Epithelial cell of esophagus (primary cell): ENCODE measurements at places on chromosomes 7 and 10.

- peak; percentile 27 for DNase-seq
These were observed 42.0 kb upstream of the PCLO start for GRCh38 chr7:83204715-83205114.

DNA sequence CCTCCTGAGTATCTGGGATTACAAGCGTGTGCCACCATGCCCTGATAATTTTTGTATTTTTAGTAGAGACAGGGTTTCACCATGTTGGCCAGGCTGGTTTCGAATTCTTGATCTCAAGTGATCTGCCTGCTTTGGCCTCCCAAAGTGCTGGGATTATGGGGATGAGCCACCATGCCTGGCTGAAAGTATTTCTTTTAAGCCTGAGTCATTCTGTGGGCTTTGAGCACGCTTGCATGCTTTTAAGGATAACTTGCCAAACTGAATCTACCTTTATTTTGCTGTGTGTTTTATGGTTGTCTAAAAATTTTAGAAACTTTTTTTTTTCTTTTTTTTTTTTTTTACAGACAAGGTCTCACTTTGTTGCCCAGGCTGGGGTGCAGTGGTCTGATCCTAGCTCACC, 33.2 kb downstream of the CNNM2 start:
- no peak for DNase-seq

GRCh38 chr10:108771106-108771505, 1152.2 kb downstream of the XPNPEP1 start:
- no peak for DNase-seq

- no peak for DNase-seq
These were observed 91.6 kb downstream of the UNCX start for GRCh38 chr7:1324028-1324900.

- DNase-seq, result no peak
These were observed 219.3 kb upstream of the MKLN1 start for GRCh38 chr7:131108212-131108940.

DNA sequence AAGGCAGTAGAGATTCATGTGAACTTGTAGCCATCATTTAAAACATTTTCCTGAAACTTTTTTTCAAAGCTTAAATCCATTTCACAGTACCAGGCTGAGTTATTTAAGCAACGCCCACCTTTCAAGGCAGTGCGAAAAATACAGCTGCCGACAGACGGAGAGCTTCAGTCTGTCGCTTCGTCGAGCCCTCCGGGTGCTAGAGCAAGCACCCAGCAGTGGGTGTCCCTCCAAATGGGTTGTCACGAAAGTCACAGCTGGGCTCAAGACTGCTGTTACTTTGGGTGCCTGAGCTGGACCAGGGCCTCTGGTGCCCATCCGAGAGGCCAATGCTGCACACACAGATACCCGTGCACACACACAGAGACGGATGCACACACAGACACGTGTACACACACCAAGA, 135.6 kb downstream of the TCERG1L start:
- DNase-seq, result no peak

DNA sequence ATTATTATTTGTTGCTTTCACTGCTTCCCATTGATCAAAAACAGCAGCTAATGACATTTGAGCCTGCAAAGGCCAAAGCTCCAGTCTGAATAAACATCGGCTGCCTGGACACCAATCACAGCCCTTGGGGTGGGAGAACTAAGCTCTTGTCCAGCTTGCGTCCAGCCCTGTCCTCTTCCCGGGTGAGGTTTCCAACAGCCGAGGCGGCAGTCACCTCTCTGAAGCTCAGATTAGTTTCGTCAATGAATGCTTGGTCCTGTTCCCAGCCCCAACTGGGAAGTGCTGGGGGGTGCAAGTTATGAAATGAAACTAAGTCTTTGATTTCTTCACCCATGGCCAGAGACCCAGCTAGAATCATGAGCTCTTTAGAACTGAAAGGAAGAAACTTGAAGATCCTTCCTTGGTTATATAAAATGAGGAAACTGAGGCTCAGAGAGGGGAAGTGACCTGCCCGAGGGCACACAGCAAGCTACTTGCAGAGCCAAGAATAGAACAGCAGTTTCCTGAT, 114.0 kb upstream of the TCF7L2 start:
- no peak for DNase-seq

GRCh38 chr7:6258440-6259182, 13.8 kb downstream of the CYTH3 start:
- DNase-seq, result no peak

GRCh38 chr10:100819424-100819823, 74.0 kb downstream of the PAX2 start:
- no peak for DNase-seq

- DNase-seq, result no peak
These were observed 9.9 kb upstream of the OR6V1 start for GRCh38 chr7:143042159-143042789.

DNA sequence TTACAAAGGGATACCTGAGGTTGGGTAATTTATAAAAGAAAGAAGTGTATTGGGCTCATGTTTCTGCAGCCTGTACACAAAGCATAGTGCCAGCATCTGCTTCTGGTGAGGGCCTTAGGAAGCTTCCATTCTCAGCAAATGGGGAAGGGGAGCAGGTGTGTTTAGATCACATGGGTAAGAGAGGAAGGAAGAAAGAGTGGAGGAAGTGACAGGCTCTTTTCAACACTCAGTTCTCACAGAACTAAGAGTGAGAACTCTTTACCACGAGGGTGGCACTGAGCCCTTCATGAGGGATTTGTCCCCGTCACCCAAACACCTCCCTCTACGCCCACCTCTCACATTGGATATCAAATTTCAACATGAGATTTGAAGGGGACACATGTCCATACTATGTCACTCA, 506 bp upstream of the FAM170B start:
- DNase-seq, result no peak

DNA sequence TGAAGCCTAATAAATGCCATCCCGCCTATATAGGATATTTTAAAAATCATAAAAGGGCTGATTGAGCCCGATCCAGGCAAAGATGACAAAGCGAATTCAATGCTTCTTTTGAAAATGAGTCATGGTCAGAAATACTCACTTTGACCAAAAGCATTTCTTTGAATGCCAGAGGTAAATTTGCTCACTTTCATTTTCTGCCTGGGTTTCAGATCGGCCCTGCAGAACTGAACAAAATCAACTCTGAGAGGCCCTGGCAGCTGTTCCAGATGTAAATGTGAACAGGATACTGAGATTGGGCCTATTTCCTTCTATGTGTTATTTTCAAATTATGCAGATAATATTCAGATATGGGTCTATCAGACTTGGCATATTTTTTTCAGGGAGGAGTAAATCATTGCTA, 114.8 kb upstream of the ARID5B start:
- DNase-seq, result peak; percentile 56

- DNase-seq, result no peak
These were observed 289.0 kb upstream of the PHYHIPL start for GRCh38 chr10:58887474-58887873.

DNA sequence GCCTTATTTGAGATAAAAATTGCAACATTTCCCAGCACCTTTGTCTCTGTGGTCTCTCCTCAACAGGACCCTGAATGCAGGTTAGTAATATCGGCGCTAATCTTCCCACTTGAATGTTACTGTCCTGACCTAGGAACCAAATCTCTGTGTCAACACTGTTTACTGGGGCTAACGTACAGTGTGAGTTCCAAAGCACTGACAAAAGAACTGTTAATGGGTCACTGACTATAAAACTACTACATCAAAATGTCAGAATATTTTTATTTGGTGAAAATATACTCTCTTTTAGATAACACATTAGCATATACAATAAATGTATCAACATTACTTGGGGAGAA, 33.3 kb downstream of the CACUL1 start:
- DNase-seq, result no peak
